Suppressor macrophage (primary cell): ENCODE measurements at places on chromosomes 5 and 9.

GRCh38 chr5:120388016-120388781, 75.9 kb upstream of the PRR16 start:
- peak; percentile 86 for DNase-seq

DNA sequence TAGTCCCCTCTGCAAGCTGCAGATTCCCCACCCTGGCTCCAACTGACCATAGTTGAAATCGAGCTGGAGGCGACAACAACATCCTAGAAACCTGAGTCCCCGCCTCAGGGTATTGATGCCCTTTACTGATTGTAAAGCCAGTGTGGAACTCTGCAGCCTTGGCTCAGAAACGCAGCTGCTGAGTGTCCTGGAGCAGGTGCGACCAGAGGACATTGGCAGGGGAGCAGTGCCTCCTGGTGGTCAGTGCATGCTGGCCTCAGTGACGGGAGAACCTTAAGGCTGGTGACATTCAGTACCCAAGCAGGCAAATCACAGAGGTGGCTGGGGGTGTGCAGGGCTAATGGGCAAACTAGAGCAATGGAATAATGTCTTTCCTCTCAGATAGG, 20.4 kb upstream of the ZNF354B start:
- DNase-seq, result peak; percentile 76

GRCh38 chr5:53856506-53856905, 296.1 kb downstream of the NDUFS4 start:
- no peak for DNase-seq

DNA sequence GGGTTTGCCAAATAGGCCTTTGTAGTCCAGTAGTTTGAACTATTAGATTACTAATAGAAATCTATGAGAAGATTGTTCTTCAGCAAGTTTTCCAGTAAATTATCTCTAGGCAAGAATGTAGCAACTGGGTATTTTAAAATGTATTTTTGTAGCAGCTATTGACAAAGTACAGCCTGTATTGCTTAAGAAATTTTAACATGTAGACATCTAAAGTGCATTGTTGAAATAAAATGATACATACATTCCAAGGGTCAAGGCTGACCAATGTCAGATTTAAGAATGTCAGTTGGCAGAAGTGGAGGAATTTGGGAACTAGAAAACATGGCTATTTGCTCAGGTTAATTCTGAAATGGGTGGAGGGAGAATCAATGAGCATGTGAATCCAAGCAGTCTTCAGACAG, 57.5 kb upstream of the ZSWIM6 start:
- no peak for DNase-seq

DNA sequence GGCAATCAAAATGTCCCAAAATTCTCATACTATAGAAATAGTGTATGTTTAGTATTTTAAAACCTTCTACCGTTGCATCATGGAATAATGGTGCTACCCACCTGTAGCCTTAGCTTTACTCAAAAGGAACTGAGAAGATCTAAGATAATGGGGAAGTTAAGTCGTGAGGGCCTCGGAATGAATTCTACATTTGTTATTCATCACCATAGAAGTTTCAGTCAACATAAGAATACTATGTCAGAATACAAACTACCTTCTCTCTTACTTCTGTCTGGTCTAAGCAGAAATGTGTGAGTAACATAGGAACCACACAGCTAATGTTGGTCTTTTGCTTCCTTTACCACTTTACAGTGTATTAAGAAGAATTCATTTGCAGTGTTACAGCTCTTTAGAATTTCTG, 43.2 kb downstream of the RFK start:
- DNase-seq, result peak; percentile 8

DNA sequence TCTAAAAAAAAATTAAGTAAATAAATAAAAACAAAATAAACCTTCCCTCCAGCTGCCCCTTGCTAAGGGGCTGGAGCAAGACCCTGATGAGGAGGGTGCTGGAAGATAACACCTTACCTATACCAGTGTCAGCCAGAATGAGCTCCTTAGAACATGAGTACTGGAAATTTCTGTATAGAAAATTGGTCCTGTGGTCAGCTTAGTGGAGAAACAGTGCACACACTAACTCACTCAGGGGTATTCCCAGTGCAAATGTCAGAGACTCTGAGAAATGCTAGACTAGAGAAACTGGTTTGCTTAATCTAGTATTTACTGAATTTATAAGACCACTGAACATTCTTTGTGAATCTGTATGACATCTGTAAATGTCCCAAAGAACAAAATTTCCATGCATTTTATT, 62.1 kb upstream of the CTXN3 start:
- DNase-seq, result no peak

DNA sequence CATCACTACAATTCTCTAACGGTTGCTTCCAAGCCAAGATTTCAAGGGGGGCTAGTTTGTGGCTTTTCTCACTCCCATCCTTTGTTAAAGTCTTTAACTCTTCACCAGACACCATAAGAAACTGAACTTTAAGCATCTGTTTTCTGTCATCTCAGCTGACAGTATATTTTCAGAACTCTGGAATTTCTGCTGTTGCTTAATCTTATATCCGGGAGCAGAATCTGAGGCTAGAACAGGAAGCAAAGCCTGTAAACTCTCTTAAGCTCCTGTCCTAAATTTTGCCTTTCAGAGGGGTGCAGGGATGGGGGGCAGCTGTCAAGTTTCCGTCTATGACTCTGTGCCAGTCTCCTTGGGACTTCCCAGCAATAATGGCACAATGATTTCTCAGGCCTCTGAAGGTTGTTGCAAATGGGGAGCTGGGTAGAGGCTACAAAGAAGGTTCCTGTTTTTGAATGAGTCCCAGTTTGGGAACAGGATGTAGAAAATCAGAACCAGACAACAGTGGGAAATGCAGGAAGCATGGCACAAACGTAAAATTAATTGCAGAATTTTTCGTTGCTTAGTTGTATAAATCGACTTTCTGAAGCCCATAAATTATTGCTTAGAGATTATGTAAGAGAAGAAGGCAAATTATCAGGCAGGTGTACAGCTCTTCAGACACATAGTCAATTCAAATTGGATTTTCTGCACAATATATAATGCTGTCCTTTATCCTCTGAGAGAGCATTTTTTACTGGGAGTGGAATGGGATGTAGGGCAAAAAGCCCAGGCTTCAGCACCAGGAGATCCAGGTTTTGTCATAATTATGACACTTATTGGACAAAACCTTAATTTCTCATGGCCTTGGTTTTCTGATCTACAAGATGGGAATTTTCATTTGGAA, 430.9 kb downstream of the DMAC1 start:
- peak; percentile 79 for DNase-seq

DNA sequence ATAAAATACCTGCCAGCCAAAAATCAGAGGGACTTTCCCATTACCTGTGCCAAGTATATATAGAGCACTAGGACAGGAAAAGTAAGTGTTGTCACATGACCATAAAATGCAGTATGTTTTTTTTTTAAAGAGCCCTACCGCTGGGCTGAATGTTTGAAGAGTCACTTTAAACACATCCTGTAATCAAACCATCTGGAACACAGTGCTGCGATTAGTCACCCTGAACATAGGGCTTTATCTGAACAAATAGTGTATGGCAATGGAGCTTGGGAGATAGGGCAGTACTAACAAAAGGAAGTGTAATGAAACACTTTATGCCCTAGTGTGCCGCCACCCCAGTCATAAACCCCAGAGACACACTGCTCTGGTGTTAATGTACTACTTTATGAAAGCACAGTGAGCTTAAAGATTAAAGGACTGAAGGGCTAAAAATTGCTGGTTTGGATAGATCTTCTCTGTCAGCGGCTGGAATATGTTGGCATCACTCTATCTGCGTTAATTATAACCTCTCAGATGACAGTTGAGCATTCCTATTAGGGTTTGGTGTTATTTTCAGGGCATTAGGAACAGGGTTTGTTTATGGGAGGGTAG, 90.4 kb downstream of the ZNF608 start:
- DNase-seq, result no peak

DNA sequence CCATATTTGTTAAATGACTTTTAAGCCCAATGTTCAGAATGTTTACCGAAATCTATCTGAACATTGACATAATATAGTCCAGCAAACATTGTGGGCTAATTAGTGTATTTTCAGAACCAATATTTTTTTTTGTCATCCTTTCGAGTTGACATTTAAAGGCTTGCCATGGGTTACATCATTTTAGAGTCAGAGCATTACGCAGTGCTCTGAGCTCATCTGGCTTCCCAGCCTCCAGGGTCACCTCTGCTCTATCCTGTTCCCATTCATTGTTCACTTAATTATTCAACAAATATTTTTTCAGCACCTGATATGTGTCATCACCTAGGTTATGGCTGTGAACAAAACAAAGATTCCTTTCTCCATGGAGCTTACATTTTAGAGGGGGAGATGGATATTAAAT, 80.2 kb downstream of the SREK1 start:
- DNase-seq, result peak; percentile 16

DNA sequence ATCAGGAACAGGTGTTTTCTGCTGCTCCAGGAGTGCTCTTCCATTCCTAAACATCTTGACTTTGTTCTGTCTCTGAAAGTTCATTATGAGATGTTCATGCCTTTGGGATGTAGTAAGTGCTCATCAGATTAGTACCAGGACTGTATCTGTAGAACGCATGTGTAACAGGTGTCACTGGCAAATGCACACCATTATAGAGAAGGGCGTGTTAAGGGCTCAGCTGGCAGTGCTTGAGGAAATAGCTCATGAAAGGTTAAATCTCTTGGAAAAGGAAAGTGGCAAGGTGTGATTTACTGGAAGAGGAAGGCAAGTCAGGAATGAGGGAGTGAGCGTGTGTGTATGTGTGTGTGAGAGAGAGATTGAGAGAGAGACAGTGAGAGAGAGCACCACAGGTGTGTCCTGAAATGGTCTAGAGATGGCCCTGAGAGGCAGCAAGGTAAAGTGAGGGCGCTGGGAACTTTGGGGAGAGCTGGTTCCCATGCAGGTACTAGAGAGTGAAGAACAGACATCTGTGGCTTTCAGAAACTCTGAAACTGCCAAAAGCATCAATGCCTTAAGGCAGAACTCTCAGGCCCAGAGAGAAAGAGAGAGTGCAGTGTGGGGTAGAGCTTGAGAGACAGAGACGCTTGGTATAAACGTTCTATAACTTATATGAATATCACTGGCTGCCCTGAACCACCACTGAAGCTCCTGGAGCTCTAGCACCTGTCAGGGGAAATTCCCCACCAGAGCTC, 13.7 kb upstream of the CXCL14 start:
- no peak for DNase-seq

DNA sequence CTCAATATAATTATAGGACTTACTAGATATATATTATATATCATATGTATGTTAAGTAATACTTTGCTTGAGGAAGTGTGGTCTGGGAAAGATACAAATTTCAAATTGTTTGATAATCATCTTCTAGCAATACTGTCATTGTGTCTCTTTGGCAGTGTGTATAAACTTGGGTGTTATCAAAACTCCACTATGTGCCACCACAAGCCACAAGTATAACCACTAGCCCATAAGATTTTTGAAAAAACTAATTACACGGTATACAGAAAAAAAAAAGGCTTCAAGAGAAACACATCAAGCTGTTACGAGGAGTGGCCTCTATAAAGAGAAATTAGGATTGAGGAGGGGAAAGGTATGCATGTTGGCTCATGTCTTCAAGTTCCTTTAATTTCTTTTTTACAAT, 44.7 kb upstream of the PCSK5 start:
- DNase-seq, result no peak

DNA sequence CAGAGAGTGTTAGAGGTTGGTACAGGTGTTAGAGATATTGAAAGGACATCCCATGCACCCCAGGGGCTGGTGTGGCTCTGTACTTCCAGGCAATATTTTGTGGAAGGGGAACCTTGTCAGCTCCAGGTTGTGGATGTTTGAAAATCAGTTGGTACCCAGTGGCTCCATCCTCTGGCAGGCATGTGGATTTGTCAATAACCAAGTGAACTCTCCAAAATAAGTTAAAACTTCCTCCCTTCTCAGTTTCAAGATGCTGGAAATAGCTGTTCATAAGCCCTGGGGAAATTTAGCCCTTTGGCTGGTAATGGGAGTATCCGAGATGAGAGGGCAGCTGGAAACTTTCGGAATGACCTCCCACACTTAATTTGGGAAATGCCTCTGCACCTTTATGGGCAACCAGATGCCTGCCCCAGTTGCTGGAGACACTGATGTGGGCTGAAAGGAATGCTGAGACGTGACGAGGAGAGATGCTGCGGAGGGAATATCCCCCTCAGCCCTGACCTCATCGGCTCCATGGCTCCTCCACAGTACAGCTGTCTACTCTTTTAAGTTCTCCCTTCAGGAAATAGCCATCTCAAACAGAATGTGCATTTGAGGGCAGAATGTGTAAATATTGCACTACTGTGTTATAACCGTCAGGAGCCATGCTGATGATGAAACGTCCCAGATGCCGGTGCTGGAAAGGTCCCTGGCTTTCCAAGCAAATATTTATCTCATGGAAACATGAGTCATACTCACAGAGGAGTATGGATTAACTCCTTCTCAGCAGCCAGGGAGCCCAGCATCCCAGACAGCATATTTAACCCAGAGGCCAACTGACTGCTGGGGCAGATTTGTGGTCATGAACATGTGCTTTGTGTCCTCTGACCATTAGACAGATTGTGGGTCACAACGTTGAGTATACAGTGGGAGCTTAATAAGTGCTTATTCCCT, 29.5 kb downstream of the TGFBI start:
- DNase-seq, result no peak

DNA sequence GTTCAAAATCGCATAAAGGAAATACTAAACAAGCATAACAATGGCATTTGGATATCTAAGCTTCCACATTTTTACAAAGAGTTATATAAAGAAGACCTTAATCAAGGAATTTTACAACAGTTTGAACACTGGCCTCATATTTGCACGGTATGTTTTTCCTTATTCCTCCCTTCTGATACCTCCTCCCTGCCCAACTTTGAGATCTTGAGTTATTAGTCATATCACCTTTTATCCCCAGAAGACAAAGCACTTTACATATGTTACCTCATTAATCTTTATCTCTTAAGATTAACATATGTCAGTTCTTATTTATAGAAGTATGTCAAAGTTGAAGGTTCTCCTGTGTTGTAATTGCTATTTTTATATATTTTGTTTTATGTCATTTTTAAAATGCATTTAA, 29.8 kb downstream of the TDRD7 start:
- no peak for DNase-seq

DNA sequence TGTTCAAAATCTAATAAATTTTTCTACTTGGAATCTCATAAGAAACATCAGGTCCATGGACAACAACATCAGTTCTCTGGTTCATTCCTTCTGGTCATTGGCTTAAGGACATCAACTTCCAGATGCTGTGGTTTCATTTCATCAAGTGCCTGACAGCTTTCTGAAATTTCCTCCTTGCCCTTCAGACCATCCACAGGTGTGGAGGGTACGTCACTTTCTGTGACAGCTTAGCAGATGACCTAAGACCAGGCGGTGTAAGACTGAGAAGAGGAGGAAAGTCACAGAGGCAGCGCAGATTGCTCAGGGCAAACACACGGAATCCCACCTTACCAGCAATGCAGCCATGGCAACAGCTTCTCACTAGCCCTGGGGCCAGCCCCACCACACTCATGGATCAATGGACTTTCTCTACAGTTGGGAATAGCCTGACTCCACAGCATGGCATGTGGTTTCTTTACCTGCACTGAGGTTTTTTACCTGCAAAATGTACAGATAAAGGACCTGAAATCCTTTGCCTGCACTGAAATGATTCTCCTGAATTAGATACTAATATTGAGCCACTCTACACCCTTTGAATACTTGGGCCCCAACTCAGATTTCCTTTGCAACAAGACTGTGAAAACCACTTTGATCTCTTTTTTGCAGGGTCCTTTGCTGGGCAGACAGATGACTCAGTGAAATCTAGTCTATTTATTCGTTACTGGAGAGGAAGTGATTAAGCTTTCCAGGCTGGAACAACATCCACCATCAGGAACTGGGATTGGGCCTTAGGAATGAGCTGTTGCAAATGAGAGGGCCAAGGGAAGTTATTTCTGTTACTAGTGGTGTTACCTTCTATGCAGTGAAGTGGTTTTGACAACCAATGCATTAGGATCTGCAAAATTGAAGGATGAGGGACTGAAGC, 26.9 kb downstream of the TICAM2 start:
- no peak for DNase-seq
